ENCODE measurements at places on chromosomes 13 and 19.

DNA sequence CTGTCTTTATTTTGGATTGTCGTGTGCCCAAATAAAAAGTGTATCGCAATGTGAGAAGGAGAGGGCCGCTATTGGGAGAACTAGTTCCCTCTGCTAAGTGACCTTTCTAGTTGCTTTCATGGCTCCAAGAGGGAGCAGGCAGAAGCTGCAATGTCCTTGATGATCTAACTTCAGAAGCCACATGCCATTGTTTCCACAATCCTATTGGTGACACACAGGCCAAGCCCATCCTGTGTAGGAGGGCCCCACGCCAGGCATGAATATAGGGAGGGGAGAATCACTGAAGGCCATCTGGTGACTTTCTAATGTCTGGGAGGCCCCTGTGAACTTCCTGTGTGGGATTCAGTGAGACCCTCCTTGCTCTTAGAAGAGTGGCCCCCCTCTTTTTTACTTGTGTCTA, 47.8 kb upstream of the KPNA3 start:
- no peak for DNase-seq

DNA sequence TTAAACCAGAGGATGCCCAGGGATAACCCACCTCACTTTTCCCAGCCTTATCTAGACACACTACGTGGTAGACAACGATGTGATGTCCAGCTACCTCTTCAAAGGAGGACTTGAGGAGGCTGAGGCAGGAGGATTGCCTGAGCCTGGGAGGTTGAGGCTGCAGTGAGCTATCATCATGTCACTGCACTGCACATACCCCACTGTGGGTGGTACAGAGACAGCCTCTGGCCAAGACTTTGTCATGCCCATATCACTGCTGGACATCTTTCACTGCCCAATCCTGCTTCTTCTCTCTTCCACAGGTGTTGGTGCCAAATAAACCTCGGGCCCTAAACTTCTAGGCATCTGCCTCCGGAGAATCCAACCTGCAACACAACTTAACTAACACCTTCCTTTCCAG, 85.8 kb downstream of the FAM216B start:
- DNase-seq: no peak

GRCh38 chr13:66222926-66223325, 1007.2 kb downstream of the PCDH9 start:
- DNase-seq: no peak

DNA sequence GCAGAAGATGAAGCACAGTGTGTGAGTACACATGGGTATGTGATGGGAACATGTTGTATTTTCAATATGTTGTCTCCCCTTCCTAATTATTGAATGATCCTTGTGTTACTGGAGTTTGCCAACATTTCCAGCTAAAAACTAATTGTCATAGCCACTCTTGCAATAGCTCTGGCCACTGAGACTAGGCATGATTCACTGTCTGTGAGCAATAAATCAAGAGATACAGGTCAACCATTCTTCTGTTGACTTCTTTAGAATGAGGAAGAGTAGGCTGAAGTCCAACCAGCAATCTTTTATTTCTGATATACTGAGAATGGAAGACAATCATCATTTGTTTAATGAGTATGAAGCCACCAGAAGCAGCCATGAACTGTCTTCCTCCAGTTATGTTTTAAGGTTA, 413.9 kb downstream of the SLITRK5 start:
- DNase-seq: no peak
